NCI-H1694 treated with DMSO at 0.1 percent for 48 hours (cell line): ENCODE measurements at places on chromosomes 16 and 17.

DNA sequence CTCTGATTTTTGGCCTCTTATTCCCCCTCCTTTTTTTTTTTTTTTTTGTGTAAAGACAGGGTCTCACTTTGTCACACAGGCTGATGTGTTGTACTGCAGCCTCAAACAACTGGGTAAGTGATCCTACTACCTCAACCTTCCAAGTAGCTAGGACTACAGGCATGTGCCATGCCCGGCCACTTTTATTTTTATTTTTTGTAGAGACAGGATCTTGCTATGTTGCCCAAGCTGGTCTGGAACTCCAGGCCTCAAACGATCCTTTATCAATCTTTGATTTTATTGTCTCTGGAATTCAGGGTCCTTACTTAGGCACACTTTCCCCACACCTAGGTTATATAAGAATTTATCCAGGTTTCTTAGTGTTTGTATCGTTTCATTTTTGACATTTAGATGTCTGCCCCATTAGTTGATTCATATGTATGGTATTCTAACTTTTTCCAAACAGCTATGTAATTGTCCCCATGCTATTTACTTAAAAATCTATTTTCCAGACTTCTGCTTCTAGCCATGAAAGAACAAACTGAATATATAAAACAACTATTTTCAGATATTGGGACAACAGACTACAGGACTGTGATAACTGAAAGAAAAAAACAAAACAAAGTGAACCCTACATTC is 13.9 kb downstream of the CMC2 start:
- no peak for DNase-seq

GRCh38 chr17:21286909-21287702 is 2.6 kb downstream of the MAP2K3 start:
- DNase-seq = no peak

GRCh38 chr16:57147381-57148221 is 38.2 kb downstream of the PSME3IP1 start:
- DNase-seq = no peak

DNA sequence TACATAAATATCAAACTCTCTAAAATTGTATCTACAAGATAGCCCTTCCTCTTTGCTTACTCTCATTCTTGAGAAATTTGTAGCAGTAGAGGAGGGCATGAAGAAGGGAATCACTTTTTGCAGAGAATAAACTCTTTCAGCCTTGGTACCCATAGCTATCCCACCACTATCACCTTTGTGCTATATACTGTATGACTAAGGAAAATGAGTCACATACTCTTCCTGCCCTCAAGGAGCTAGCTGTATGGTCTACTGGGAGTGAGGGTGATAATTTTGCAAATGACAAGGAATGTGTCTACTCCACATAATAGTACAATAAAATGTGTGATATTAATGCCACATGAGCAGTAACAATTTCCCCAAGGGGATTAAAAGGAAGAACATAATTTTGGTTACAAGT is 184.6 kb upstream of the WSB1 start:
- DNase-seq = no peak

DNA sequence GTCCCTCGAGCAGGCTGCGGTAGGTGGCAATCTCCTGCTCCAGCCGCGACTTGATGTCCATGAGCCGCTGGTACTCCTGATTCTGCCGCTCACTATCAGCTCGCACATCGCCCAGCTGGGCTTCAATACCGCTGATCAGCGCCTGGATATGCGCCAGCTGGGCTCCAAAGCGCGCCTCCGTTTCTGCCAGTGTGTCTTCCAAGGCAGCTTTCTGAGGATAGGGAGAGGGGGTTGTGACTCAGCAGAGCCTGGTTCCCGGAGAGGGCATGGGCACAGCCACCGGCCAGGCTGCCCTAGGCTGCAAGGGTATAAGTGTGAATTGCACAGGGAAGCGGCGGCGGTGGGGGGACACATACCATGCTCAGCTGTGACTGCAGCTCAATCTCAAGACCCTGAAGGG is 4.3 kb downstream of the KRT19 start:
- DNase-seq = peak; percentile 33

DNA sequence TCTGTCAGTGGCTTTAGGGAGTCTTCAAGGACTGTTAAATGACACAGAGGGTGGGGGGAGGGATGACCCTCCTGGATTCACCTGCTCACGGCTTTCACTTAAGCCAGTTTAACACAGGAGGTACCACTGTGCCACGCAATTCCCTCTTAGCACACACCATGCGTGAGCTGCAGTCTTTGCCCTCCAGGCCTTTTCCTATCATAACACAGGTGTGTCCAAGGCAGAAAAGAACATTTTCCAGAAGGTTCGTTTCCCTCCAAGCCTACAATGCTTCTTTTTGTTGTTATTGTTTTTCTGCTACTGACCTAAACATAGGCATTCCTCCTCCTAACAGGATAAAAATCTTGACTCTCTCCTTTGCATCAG is 1.1 kb downstream of the ZFHX3 start:
- DNase-seq = no peak

- no peak for DNase-seq
These were observed 5.5 kb downstream of the TBX2 start for GRCh38 chr17:61404913-61405685.

DNA sequence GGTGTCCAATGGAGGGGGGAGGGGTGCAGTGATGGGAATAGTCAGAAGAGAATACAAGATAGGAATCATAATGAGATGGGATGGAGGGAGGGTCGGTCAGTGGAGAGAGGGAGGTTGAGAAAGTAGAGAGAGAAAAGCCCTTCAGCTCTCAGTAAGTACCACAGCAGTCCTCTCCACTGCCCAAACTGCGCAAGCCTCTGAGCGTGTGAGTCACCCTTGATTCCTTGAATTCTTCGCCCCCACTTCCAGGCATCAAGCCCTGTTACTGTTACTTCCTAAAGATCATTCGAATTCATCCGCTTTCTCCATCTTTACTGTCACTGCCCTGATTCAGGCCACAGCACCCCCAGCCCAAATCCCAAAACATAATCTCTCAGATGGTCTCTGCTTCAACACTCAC is 2.5 kb downstream of the GUCY2D start:
- DNase-seq = no peak

DNA sequence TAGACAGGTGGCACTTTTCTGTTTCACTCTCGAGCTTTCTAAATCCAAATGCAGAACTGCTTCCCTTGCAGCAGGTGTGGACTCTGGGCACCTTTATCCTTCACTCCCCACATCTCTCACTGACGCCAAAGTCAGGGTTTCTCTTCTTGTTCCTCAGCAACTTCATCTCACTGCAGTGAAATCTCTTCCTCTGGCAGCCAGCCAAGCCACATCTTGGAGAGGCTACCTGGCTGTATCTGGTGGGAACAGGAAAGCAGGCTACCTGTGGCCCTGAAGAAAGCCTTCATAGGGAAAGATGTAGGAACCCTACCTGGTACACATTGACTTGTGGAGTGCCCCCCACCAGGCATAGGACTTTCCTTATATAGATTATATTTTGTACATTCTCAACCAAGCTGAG is 159.1 kb downstream of the UTP18 start:
- no peak for DNase-seq

GRCh38 chr17:48374650-48375230 is 55.3 kb downstream of the SKAP1 start:
- DNase-seq = peak; percentile 16

DNA sequence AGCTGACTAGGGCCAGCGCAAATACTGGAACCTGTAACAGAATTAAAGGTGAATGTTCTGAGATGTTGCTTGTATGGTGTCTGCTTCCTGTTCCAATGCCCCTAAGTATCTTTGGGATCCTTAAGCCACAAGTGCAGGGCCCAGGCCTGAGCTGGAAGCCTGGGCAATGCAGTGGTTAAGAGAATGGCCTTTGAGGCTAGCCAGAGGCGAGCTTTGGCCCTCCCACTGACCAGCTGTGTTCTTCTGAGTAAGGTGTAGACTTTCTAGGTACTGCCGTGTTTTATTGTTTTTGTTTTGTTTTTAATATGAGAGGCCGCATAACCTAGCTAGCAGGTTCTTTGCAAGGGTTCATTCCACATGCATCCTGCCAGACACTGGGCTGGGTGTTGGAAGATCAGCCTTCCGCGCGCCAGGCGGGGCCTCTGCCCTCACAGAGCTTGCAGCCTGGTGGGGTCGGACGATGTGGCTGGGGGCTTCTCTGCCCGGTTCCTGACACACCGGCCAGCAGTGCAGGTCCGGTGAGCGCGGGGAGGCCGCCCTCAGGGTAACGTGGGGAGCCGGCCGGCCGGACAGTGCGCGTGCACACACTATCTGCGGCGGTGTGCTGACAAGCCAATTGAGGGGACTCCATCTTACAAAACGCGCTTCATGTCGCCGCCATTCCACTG is 551 bp upstream of the MLX start:
- no peak for DNase-seq

- no peak for DNase-seq
These were observed 17.1 kb upstream of the RHOT1 start for GRCh38 chr17:32124985-32125847.

DNA sequence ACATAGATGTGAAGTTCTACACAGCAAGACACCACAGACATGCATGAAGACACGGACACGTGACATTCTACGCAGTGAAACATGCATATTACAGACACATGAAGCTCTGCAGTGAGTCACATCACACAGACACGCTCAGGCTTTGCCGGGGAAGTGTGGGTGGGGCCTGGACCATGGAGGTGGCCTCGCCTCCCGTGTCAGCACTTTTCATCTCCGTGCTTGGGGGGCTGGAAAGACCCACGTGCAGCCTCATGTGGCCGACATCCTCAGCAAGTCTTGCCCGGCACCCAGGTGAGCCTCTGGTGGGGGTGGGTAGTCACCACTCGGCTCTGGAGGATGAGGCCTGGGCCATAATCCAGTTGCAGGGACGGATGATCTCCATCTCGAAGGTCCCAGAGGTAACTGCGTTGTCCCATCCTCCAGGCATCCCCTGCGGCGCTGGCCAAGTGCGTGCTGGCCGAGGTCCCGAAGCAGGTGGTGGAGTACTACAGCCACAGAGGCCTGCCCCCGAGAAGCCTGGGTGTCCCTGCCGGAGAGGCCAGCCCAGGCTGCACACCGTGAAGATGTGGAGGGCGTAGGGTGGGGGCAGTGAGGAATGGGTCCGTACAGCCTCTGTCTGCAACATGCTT is 17.3 kb upstream of the DPEP1 start:
- DNase-seq = no peak

DNA sequence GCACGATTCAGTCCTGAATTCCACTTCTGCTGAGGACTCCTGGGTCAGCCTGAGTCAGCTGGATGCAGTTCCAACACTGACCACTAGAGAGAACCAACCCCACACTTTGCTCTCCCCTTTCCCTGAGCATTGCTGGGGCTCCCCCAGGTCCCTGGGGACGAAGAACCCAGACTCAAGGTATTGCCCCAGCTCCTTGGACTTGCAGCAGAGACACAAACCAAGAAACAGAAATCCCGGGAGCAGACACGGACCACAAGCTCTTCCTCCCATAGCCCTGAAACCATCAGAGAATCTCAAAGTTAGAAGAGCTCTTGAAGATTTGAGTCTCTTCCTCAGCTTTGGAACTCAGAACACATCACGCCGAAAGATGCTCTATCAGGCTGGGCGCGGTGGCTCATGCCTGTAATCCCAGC is 678 bp upstream of the GH1 start:
- peak; percentile 25 for DNase-seq

- no peak for DNase-seq
These were observed 14.0 kb downstream of the PRSS54 start for GRCh38 chr16:58280846-58281301.

- DNase-seq = no peak
These were observed 25.6 kb upstream of the CES5A start for GRCh38 chr16:55900616-55901393.

- DNase-seq = no peak
These were observed 2.0 kb upstream of the DUXB start for GRCh38 chr16:75703306-75703705.

DNA sequence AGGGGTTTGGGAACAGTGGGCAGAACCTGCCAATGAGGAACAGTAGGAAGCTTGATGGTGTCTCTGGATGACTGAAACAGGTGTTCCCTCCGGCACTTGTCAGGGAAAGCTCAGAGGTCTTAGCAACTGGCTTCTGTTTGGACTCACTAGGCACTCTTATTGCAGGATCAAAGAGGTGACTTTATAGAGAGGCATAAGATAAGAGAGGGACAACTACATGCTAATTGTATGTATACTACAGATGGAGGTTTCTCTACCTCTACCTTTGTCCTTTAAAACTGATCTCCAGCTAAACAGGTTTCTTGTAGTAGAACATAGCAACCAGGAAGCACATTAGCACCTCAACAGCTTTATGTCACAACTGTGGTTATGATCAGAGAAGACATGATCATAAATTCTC is 7.6 kb downstream of the CNTD1 start:
- no peak for DNase-seq

DNA sequence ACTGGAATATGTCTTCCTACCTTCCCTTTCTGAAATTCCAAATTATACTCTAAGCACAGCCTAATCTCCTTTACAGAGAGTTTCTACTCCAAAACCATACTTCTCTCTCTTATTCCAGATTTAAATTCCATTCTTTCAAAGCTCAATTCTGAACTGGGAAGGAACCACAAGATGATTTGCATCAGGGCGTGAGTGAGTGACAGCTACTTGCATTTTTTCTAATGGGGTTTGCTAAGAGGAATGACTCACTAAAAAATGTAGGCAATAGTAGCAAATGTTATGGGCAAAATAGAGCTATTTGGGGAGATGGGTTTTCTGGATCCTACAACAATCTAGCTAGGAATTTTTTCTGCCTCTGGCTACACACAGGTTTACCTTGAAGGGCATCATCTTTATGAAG is 244.6 kb upstream of the PSMD7 start:
- no peak for DNase-seq

- no peak for DNase-seq
These were observed 52.3 kb upstream of the MRTFB start for GRCh38 chr16:14018851-14019250.

DNA sequence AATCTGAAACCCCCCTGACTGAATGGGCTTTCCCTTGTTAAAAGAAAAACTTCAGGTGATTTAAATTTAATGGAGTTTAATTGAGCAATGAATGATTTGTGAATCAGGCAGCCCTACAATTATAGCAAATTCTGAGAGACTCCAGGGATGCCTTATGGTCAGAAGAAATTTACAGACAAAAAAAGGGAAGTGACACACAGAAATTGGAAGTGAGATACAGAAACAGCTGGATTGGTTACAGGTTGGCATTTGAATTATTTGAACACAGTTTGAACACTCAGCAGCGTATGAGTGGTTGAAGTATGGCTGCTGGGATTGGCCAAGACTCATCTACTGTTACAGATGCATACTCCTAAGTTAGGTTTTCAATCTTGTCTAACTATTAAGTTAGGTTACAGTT is 19.0 kb upstream of the CPHXL start:
- no peak for DNase-seq

DNA sequence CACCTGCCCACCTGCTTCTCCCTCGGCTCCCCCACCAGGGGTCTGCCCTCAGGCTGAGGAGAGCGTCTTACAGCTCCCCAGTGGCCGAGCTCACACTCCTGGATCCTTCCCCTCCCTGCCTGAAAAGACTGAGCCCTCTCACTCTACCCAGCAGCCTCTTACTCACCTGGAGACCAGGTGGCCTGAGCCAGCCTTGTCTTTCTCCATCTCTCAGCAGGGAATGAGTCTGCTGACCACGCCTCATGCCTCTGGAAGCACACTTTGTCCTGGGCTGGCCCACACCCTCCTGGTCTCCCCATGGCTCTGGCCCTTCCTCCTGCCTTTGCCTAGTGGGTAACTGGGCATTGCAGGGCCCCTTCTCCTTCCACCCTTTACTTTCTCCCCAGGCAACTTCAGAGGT is 177.2 kb downstream of the ENGASE start:
- no peak for DNase-seq
